Cardiac septum (tissue), 1 donor: ENCODE measurements at places on chromosomes 13 and 19.

DNA sequence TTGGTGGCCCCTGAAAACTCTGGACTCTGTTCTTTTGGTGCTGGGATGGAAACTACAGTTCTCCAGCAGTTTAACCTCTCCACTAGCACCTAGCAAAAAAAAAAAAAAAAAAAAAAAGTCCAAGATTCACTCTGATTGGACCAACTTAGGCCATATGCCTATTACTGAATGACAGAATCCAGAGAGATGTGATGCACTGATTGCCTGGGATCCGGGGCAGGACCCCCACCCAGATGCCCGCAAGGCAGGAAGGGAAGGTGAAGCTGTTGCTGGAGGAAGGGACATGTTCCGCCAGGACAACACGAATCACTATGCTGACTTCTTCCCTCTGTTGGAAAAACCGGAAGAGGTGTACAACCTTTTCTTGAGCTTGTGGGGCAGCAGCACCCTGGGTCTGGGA is 152.5 kb upstream of the ZNF536 start:
- no peak for DNase-seq

DNA sequence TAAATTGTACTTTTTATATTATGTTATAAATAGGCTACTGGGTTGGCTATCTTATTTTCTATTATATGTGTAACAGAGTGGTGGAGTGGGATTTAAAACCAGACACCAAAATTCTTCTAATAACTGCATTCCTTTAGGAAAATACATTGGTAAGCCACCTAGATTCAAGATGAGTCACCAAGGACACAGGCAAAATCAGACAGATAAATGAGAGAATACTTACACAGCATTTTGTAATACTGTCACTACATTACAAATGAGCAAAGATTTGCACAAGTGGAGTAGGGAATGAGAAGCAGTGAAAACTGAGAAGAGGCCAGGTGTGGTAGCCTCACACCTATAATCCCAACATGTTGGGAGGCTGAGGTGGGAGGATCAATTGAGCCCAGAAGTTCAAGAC is 6.2 kb upstream of the SPART start:
- DNase-seq, result no peak

GRCh38 chr13:97267418-97268059 is 45.4 kb downstream of the MBNL2 start:
- DNase-seq, result no peak

DNA sequence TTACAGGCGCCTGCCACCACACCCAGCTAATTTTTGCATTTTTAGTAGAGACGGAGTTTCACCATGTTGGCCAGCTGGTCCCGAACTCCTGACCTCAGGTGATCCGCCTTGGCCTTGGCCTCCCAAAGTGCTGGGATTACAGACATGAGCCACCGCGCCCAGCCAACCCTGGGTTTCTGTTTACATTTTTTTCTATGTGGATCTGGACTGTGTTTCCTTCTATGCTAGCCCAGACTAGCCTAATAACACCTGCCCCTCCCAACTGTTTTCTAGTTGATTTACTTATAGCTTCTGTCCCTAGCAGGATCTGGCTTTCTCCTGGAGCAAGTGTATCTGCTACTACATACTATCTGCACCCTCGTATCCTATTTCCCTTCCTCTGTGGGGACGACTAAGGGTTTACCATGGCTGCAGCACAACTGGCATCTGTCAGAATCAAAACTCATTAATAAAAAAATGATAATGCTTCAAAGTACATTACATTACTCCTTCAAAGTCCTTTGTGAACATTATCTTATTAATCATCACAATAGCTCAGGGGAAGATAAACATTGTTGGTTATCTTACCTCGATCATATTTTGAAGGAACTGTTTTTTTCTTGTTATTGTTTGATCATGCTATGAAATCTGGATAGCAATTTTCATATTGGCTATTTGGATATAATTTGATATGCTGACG is 228.3 kb downstream of the KLF5 start:
- DNase-seq, result no peak

DNA sequence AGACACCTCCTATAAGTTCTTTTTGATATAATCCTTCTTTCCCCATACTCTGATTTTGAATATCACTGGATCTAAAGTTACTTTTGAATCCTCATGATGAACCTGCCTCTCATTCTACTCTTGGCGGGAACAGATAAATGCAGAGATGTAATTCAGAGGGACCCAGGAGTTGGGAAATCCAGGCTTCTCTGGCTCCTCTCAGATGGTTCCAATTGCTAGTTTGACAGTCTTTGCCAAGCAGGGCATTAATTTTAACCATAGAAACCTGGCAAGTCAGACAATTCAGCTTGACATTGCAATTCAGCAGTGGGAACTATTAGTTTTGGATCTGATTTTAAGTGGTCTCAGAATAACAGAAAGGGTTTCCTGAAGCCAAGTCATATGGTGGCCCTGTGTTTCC is 67.3 kb upstream of the KLF12 start:
- no peak for DNase-seq
